ENCODE measurements at places on chromosomes 4 and X.

DNA sequence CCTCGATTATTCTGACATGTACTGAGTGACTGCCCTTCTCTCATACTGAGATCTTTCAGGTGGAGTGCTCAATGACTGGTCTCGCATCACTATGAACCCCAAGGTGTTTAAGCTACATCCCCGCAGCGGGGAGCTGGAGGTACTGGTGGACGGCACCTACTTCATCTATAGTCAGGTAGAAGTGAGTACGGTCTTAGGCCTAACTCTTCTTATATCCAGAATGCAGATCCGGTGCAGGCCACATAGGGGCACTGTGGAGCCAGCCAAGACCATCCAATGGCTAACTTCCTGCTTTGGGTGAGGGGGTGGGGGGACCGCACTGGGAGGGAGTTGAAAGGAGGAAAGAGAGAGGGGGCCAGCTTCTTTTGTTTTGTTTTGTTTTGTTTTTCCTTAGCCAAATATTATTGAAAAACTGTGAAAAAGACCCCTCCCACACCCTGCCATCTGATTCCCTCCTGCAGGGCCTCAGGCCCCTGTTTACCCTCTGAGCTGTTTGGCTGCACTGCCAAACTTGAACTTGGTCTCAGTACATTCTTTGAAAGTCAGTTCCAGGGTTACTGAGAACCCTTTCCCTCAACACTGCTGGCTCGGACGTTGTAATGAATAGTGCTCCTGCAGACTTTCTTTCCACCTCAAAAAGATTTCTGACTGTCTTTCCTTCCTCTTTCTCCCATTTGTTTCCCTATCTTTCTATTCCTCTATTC lies 16.2 kb downstream of the AWAT2 start:
- DNase-seq: peak; percentile 21

- peak; percentile 21 for DNase-seq
These were observed 63.1 kb downstream of the TSC22D3 start for GRCh38 chrX:107712231-107713202.

GRCh38 chr4:166519774-166520173 lies 646.7 kb downstream of the TLL1 start:
- no peak for DNase-seq

GRCh38 chrX:85930099-85930498 lies 117.3 kb downstream of the CHM start:
- no peak for DNase-seq

GRCh38 chrX:2383735-2384134 lies 117.0 kb downstream of the DHRSX start:
- no peak for DNase-seq

DNA sequence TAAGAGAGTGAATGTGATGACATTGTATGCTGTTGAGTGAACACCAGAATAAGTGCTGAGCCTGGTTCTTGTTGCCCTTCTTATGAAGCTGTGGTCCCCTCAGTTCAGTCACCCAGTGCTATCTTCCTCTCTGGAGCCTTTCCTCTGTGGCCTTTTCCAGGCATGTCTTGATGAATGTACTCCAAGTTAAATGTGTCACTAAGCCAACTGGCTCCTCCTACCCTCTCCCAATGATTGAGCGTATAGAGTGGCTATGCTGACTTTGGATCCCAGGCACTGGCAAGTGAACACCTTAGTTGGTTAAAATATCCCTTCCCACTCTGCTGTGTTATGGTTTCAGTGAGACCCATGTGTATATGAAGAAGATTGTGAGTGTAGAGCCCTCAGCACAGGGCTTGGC lies 134.1 kb upstream of the MAMLD1 start:
- DNase-seq: no peak

DNA sequence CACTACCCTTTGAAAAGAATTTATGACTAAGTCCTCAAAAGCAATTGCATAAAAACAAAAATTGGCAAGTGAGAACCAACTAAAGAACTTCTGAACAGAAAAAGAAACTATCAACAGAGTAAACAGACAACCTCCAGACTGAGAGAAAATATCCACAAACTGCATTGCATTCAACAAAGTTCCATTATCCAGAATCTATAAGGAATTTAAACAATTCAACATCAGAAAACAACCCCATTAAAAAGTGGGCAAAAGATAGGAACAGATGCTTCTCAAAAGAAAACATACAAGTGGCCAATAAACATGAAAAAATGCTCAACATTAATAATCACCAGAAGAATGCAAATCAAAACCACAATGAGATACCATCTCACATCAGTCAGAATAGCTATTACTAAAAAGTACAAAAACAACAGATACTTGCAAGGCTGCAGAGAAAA lies 130.2 kb downstream of the GASK1B start:
- peak; percentile 54 for DNase-seq

DNA sequence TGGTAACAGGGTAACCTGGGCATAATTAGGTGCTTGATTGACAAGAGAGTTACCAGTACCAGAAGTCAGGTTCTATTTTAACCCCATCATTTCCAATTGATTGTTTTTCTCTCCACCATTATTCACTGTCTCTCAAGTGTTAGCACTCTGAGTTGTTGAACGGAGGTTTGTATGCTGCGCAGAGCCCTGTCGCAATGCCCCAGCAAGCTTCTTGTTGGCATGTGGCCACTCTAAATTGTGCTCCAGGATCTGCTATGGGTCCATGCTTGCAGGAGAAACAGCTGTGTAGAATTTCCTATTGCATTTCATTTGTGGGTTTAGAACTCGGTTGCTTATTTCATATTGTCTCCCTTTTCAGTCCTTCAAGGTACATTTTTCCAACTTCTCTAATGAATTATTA lies 98.2 kb downstream of the KLHL8 start:
- DNase-seq: peak; percentile 34

DNA sequence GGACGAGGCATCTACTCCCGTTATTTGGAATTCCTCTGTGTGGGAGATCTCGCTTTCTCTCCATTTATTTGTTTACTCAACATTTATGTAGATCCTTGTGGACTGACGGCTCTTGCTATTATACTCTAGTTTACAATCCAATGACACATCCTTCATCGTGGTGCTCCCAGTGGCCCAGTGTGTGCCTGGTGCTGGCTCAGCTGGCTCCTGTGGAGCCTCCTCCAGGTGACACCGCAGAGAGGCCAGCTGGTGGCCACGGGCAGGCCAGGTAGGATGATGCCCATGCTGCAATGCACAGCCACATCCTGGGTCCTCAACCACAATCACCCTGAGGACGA lies 84.0 kb upstream of the AFAP1 start:
- no peak for DNase-seq

DNA sequence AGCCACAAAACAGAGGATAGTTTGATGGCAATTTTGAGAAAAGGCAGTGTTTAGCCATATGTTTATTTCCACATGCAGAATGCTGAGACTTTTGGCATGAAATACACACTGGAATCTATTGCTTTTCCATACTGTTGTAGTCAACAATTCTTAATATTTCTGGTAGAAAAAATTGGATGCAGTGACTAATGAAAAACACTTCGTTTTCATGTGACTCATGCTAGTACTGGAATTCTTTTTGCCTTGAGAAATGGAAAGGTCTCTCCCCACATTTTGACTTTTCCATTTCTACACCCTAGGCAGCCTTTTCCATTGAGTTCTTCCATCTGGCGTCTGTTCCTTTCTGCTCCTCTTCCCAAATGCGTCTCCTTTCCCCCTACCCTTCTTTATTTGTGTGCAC lies 425.2 kb upstream of the FTHL17 start:
- DNase-seq: peak; percentile 48

- no peak for DNase-seq
These were observed 626.9 kb downstream of the ANKRD50 start for GRCh38 chr4:124085561-124086180.

GRCh38 chrX:10174810-10175209 lies 18.0 kb downstream of the CLCN4 start:
- peak; percentile 38 for DNase-seq

DNA sequence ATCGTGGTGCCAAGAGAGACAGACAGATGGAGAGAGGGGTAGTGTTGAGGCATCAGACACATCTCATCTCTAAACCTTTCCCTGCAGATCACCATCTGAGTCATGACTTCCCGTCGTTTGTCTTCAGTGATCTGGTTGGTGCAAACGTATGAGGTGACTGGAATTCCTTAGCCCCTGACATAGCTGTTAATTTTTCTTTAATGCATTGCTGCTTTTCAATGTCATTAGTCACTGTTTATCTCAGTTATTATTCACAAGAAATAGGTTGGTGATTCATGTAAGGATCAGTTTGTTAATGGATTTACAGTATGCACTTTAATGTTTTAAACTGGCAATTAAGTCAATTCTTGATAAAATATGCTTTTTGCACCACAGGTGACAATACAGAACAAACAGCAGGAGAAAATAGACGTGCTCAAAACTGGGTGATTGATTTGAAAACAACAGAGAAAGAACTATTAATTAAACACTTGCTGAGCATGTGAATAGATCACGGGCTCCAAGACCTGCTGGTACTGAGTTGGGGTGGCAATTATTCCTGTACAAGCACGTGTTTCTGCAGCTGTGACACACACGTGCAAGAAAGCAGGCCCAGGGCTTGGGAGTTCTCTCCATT lies 1.3 kb upstream of the TMEM154 start:
- DNase-seq: peak; percentile 59

DNA sequence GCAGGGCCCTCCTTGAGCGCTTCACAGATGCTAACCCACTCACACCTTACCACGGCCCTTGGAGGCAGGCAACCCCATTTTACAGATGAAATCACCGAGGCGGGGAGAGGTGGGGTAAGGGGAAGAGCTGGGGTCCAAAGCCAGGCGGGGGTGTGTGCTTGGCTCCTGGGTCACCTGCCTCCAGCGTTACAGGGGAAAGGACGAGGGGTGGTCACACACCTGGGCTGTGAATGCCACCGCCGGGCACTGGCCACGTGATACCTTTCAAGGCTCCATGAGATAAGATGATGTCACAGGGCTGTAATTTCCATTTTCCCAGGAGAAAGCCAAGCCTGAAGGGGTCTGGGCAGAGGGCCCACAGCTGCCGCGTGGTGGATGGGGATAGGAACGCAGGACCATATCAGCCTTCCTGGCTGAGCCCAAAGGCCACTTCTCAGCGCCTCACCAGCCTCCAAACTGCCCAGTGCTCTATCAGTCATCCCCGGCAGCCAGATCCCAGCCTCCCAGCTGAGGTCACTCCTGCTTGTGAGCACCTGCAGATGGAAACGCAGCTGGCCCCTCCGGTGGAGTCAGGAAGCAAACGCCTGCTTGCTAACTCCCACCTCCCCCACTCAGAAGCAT lies 62.4 kb upstream of the CRMP1 start:
- DNase-seq: no peak

GRCh38 chr4:121380776-121381462 lies at the start of gene QRFPR:
Gene QRFPR (minus strand): TSS chr4:121381018. CDS start chr4:121380647, 371 bp downstream.
- no peak for DNase-seq

GRCh38 chr4:167831855-167832254 lies 260.5 kb upstream of the ANXA10 start:
- no peak for DNase-seq

DNA sequence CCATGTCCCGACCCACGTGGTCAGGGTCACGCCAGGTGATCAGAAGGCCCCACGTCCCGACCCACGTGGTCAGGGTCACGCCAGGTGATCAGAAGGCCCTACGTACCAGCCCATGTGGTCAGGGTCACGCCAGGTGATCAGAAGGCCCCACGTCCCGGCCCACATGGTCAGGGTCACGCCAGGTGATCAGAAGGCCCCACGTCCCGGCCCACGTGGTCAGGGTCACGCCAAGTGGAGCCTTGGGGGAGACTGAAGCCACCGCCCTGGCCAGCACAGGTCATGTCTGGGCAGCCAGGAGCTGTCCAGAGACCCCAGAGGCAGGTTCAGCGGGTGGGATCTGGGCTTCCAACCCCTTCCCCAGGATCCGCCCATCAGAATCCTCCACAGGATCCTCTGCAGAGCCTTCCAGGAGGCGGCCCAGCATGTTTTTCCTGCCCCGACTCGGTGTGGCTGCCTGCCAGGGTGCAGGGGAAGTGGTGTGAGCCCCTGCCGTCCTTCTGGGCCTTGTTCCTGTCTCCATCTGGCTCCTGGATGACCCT lies 58.4 kb downstream of the FAM53A start:
- DNase-seq: no peak

DNA sequence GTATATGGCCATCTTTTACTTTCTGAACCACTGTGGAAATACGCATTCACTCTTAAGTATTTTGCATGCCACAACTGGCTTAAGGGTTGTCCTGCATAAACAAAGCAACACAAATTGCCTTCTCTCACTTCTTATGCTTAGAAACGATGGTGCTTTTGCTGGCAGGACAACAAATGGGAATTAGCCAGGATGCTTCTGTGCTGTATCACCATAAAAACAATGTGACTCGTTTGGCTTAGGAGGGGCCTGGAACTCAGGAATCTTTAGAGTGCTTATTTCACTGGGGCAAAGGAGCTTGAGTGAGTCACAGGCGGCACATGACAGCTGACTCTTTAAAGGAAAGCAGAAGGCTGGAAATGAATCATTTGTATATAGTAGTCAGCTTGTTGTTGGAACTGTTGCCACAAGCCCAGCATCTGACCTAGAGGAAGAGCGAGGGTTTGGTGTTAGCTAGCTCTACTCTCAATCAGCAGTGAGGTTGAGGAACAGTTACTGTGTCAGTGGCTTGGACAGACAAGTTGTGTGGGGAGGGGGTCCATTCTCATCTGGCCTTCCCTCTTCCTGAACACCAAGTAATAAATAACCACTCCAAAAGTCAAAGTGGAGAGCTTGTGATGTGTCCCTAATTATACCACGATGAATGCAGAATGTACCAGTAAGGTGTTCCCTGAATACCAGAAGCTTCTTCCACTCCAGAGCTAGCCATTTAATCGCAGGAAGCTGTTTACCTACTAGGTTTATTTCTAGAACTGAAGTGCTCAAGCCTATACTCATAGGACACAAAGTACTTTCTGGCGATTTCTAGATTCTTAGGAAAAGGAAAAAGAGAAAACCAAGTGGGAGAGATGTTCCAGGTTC lies 293.1 kb downstream of the CAMK2D start:
- peak; percentile 100 for DNase-seq

- DNase-seq: no peak
These were observed 199.0 kb upstream of the MAMLD1 start for GRCh38 chrX:150163956-150164726.

GRCh38 chrX:50839730-50840129 lies 25.7 kb upstream of the SHROOM4 start:
- no peak for DNase-seq

DNA sequence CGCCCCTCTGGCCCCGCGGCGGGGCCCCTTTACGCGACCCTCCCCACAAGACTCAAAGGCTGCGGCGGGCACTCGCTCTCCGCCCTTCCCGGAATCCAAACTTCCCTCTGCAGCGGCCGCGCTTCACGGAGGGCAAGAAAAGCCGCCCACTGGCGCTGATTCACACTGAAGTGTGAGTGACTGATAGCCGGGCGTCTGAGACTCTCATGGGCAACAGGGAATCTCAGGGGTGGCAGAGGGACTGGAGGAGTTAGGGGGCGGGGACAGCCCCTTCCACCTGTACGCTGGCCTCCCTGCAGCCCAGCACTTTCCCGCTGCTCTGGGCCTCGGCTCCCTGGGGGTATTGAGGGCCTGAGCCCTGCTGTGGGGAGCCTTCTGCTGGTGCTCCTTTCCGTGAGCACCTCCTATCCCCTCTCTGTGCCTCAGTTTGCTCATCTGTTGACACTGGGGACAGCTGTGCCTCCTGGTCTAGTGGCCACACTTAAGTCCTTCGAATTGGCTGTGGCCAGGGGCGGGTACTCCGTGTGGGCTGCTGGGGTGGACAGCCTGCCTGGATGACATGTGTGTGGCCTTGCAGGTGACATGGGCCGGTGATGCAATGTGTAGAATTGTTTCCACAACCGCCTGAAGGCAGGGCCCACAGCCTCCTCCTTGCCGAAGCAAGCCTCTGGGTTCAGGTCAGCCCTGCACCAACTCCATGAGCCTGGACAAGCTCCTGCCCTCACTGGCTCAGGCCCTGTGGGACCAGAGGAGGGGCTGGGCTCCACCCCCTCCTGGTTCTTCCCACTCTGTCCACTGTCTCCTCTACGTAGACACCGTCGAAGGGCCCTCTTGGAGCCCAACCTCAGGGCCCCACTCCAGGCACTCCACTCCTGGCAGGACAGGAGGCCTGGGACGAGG lies 951 bp downstream of the SH3BP2 start:
- DNase-seq: peak; percentile 57
